ENCODE measurements at places on chromosomes 7 and 10.

- DNase-seq = no peak
These were observed 29.5 kb upstream of the ELFN1 start for GRCh38 chr7:1640376-1641172.

DNA sequence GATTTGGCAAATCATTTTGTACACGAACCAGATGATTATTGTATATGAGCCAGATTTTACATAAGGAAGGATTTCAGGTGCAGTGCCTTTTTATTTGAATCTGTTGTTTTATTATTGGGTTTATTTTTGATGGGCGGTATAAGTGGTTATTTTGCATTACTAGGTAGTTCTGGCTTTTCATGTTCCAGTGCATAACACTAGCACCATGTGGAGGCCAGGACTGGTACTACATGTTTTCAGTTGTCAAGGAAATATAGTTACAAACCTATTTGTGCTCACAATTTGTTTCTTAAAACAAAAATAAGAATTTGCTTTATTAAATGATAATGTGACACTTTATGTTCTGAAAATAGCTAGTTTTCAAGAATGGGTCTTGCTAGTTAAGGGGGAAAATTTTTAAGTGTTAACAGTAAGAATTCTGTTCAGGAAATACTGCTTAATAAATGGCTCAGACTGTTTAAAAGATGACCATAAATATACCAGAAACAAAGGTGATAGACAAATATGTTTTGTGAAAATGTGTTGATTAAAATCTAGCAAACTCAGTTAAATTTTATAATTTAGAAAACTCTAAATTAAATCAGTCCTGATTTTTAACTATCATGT is 7.1 kb upstream of the SEMA3E start:
- DNase-seq = no peak

- DNase-seq = no peak
These were observed 218.4 kb downstream of the GLRX3 start for GRCh38 chr10:130354573-130354954.

GRCh38 chr10:44935201-44935965 is 24.2 kb upstream of the RASSF4 start:
- DNase-seq = no peak

Data from CD4-positive, alpha-beta T cell treated with Interleukin-12 subunit alpha and Interleukin-12 subunit beta, for 1 hour (primary cell).